Neuronal stem cell (in vitro differentiated cells): ENCODE measurements at places on chromosomes 11 and 22.

- DNase-seq, result peak; percentile 53
Measured at GRCh38 chr11:48172818-48173609, 43.6 kb upstream of the OR4B1 start.

- DNase-seq, result no peak
Measured at GRCh38 chr22:31893460-31893859, 50.9 kb upstream of the YWHAH start.

DNA sequence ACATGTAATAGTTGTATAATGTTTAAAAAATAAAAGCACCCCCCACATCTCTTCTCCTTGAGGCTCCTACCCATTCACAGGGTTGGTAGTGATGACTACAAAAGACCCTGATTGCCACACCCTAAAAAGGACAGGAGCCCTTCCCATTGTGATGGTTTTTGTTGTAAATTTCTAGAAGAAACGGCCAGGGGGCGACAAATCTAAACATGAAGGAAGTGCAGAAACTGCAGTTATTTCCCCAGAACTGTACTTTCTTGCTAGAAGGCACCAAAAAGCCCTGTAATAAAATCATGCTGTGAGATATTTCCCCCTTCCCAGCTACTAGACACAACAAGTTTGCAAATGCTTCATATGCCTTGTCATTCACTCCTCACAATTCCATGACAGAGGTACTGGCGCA, 10.8 kb downstream of the PRR5L start:
- DNase-seq, result no peak

DNA sequence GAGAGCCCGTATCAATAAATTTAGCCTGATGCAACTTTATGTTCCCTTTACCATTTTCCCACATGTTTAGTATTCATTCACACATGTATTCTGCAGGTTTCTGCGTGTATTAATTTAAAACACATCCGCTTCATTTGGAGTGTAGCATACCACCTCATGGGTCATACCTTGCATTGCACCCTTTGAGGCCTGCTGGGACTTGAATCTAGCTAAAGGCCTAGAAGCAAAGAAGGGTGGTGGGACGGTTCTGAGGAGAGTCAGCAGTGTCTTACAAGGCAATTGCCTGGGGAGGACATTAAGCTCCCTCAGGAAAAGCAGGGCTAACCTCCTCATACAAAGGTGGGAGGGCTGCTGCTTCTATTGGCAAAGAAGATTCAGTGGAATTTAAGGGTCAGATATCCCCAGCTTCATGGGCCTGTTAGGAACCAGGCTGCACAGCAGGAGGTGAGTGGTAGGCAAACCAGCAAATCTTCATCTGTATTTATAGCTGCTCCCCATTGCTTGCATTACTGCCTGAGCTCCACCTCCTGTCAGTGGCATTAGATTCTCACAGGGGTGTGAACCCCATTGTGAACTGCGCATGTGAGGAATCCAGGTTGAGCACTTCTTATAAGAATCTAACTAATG, 15.9 kb upstream of the SNX19 start:
- no peak for DNase-seq

DNA sequence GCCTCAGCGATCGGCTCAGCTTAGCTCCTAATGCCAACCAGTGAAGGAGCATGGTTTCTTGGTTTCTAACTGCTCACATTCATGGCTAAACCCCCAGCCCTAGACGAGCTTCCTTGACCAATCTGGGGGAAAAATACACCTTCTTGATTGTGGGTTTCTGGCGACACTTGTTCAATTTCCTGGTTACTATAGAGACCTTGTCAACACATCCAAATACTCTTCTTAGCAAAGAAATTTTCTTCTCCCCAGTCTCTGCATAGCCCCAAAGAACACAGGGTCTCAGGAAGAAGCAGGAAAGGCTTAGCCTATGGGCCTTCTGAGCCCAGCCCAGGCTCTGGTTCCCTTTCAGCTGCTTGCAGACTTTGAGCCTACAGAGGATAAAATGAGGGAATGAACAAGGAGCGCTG, 88.5 kb upstream of the SYT13 start:
- no peak for DNase-seq

GRCh38 chr22:45834241-45834640, 142.7 kb downstream of the WNT7B start:
- DNase-seq, result no peak
